ENCODE measurements at places on chromosomes 2 and 18. TPM values are rescaled to one million over a fixed set of nuclear protein-coding genes. Genes with fewer than 3 reads are reported as not detected.

Gene HOXD10
- not detected for total RNA-seq

Gene PRKAG3
- 0.52 TPM for total RNA-seq

Gene GALNT14
- 5.3 TPM for total RNA-seq

Gene ANO7
- 1.0 TPM for total RNA-seq

Gene ZBTB7C
- 0.46 TPM for total RNA-seq

Gene SRD5A2
- not detected for total RNA-seq

Gene MBOAT2
- total RNA-seq: 51.4 TPM

Gene SLC5A7
- not detected for total RNA-seq

Gene BOLL
- not detected for total RNA-seq

Gene KCNF1
- not detected for total RNA-seq

Gene WDCP
- total RNA-seq: 10.2 TPM
